ENCODE measurements at places on chromosomes 5 and 9.

GRCh38 chr9:16718296-16718695, 152.2 kb downstream of the BNC2 start:
- no peak for DNase-seq

GRCh38 chr9:130680836-130681768, 12.5 kb upstream of the EXOSC2 start:
- DNase-seq = peak; percentile 35

GRCh38 chr9:109442716-109443115, 55.4 kb downstream of the PTPN3 start:
- DNase-seq = no peak

- no peak for DNase-seq
These were observed 5.0 kb upstream of the TMEM268 start for GRCh38 chr9:114606068-114606467.

- DNase-seq = no peak
These were observed 22.8 kb upstream of the GRPEL2 start for GRCh38 chr5:149322518-149322917.

GRCh38 chr5:67806654-67807438, 408.7 kb upstream of the PIK3R1 start:
- DNase-seq = no peak

- no peak for DNase-seq
These were observed 94.9 kb downstream of the CACNA1B start for GRCh38 chr9:137972355-137972987.

DNA sequence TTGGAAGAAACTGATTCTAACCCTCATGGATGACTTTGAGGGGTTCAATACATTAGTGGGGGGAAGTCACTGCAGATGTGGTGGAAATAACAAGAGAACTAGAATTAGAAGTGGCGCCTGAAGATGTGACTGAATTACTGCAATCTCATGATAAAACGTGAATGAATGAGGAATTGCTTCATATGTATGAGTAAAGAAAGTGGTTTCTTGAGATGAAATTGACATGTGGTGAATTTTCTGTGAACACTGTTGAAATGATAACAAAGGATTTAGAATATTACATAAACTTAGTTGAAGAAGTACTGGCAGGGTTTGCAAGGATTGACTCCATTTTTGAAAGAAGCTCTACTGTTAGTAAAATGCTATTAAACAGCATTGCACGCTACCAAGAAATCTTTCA, 113.0 kb downstream of the UGCG start:
- DNase-seq = no peak

GRCh38 chr9:133403766-133404453, 13.9 kb downstream of the REXO4 start:
- DNase-seq = peak; percentile 45

- no peak for DNase-seq
These were observed 32.1 kb downstream of the TNC start for GRCh38 chr9:115085773-115086377.

Measured in stimulated activated CD8-positive, alpha-beta memory T cell treated with anti-CD3 and anti-CD28 coated beads, Interleukin-12 subunit alpha, Interleukin-12 subunit beta, amount 100 ng/mL, for 1 hour (primary cell).